ENCODE measurements at places on chromosomes 13 and 19.

DNA sequence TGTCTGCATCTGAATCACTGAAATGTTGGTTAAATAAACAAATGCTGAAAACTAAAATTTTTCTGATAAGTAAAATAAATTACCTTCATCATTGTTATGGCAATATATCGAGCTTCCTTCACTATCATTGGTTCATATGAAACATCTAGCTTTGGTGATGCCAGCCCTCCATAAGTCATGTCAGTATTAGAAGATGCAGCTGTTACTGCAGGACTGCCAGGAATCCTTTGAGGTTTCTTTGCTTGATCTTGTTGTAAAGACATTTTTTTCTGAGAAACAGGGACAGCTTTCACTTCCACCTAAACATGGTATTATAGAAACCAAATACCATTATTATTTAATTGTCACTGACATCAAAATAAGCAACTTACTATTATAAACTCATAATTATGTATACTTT lies 123.7 kb upstream of the FBXL3 start:
- DNase-seq: no peak

DNA sequence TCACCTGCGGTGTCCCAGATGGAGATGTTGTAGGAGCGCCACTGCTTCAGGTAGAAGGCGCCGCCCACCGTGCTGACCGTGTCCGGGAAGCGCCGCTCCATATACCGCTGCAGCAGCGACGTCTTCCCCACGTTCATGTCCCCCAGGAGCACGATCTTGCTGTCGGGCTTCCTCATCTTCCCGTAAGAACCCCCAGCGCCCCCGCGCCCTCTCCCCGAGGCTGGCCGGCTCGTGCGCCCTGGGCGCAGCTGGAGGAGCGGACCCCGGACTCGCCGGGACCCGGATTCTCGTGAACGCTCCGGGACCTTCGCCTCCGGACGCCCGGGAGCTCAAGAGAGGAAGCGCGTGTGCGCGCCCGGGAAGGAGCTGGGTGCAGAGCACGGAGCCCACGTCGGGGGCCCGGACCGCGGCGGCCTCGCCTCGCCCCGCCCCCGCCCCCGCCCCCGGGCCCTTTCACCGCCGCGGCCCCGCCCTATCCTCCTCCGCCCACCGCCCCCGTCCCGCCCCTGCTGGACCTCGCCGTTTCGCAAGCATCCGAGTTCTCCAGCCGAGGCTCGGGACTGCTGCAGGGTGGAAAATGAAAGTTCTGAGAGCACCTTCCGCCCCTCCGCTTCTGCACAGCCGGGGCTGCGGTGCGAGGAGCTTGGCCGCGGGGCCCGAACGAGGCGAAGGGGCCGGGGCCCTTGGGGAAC lies at the start of gene RAB20:
TSS of gene RAB20 (minus strand) at position 379 of the 692 bp plus-strand sequence. CDS start at position 176, 203 bp downstream.
- no peak for DNase-seq

GRCh38 chr13:108760129-108760528 lies 130.7 kb downstream of the MYO16 start:
- DNase-seq: no peak

DNA sequence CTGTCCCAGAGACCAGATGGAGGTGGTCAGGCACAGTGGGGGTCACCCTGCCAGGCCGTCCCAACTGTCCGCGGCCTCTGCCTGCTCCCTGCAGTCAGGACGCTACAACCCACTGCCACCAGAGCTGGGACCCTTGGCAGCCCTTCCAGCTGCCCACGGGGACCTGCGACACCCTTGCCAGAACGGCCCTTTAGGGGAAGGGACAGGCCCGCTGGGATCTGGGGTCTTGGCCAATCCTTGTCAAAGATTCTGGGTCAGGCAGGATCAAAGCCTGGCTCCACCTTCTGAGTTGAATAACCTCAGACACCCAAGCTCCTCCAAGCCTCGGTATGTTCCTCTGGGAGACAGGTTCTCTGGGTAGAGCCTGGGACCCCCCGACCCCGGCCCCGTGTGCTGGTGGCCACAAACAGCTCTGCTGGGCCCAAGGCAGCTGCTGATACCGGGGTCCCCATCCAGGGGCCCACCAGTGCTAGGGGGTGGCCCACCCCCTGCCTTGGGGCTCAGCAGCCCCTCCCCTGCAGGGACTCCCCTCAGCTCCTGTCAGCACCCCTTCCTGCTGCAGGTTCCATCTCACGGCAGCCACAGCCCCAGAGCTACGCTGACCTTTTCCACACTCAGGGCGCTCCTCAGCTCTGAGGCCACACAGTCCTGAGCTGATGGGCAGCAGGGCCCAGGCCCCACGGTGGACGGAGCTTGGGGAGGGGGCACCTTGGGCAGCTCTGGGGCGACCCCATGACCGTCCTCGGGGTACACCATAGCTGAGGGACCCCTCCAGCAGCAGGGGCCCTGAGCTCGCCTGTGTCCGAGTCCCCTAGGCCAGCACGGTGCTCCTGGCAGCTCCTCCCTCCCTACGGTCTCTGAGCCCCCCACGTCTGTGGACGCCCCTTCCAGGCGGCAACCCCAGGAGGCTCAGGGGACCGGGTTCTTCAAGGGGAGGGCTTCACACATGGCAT lies 18.4 kb downstream of the SBNO2 start:
- no peak for DNase-seq

DNA sequence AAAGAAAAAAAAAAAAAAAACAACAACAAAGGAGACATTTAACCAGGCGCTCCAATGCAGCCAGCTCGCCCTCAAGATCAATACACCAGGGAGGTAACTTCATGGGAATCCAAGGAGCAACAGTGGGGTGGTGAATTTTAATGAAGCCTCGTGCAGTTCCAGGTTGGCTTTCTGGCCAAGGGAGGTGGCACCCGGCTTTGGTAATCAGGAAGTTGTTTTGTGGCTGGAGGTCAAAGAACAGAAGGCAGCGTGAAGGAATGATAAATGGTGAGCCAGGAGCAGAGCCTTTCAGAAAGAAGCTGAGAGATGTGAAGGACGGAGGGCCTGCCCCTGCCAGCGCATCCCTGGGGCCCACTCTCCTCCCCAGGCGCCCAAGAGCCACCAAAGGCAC lies 188.2 kb upstream of the TSC22D1 start:
- DNase-seq: no peak

- DNase-seq: no peak
Observed at GRCh38 chr13:96003304-96003703, 49.9 kb downstream of the UGGT2 start.

- DNase-seq: no peak
Observed at GRCh38 chr13:19713186-19713965, 69.4 kb downstream of the PSPC1 start.

DNA sequence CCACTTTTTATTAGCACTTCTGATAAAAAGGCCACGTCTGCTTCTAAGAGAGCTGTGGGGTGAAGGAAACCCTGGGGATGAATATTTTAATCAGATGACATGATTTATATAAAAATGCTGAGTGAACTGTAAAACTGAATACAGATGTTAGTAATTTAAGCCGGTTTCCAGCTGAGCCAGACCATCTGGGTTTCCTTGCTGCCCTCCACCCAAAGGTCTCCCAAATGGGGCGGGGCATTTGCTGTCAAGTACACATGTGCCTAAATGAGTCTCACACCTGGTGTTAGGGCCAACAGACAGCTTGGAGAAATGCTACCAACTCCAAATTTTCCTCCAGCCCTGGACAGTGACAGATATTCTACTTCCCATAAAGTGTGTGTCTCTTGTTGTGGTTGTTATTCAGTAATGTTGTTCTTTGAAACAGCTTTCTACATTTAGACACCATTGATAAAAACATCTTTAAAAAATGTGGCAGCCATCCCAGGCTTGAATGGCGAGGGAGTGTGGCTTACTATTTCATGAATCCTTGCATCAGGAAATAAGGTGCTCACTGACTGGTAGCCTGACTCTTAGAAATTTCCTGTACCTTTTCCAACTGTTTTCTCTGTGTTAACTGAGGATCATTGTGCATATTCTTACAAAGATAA lies 350.4 kb downstream of the MTUS2 start:
- no peak for DNase-seq

DNA sequence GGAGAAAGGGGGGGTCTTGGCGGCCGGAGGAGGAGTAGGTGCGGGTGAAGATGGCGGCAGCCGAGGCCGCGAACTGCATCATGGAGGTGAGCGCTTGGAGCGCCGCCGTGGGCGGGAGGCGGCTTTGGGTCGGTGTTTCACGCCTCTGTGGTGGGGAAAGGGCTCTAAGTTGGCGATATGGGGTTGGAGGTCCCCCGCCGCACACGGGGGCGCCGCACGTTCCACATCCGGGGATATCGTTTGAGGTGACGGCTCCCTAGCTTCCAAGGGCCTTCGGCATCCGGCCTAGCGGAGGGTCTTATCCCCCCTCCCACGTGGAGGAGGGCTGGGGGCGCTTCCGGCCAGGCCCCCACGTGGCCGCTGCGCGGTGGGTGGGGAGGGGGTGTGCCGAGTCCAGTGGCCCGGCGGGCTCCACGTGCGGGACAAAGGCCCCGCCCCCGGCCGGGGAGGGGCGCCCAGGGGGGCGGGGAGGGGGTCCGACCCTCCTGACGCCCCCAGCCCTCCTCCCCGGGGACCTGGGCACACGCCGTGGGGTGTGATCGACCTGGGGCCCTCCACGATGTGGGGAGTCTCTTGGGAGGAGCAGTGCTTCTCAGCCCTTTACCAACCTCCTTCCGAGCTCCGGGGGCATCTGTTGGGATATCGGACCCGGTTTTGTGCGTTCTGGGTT lies at the start of gene PRMT1:
TSS of gene PRMT1 (plus strand) at position 41 of the 670 bp plus-strand sequence. CDS start at position 51, 10 bp downstream.
- DNase-seq: no peak

DNA sequence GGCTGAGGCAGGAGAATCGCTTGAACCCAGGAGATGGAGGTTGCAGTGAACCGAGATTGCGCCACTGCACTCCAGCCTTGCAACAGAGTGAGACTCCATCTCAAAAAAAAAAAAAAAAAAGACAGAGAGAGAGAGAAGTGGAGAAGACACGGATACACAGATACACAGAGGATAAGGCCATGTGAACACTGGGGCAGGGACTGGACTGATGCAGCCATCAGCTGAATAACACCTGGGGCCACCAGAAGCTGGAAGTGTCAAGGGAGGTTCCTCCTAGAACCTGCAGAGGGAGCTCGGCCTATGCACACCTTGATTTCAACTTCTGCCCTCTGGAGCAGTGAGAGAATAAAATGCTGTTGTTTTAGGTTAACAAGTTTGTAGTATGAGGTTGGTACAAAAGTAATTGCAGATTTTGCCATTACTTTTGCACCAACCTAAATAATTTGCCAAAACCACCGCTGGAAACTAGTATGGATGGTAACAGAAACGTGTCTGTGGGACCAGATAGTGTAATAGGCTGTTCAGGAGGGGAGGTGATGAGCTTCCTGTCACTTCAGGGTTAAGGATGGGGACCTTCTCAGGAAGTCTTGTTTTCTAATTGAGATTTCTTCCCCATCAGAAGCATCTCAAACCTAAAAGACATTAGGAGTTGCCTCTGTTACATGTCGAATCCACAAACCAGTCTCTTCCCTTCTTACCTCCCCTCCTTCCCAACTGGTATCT lies 36.4 kb upstream of the IGSF23 start:
- DNase-seq: no peak

DNA sequence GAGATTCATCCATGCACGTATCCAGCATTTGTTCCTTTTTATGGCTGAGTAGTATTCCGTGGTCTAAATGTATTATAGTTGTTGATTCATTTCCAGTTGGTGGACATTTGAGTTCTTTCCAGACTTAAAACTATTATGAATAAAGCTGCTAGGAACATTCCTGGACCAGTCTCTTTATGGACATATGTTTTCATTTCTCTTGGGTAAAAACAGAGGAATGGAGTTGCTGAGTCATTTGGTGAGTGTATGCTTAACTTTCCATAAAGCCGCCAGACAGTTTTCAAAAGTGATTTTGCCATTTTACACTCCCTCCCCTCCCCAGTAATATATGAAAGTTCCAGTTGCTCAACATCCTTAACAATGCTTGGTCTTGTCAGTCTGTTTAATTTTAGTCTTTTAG lies 116.4 kb downstream of the TSHZ3 start:
- no peak for DNase-seq

- DNase-seq: no peak
Observed at GRCh38 chr13:79352107-79352506, 53.9 kb downstream of the RBM26 start.

GRCh38 chr19:14381689-14382474 lies 638 bp downstream of the ADGRE5 start:
- DNase-seq: no peak

- DNase-seq: no peak
Observed at GRCh38 chr19:14118165-14119051, 846 bp upstream of the PRKACA start.

DNA sequence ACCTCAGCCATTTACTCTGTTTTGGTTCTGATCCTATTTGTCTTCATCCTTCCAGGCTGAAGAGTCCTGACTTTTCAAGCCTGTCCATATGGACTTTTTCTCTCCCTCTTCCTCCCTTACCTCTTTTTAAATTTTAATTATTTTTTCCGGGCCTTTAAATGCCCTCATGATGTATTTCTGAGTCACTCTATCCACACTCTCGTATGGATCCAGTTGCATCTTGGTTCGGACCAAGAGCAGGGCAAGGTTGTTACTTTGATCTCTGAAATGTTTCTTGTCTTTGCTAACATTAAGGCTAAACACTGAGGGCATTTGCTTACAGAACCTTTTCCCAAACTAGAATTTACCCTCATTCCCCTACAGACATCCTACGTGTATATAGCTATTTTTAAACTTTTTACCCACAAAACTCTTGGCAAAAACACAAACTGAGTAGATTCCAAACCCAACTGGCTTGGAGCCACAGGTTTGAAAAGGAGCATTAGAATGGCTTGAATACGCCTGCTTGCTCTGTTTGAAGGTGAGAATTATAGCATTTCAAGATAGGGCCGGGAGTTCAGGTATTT lies 47.4 kb upstream of the SERPINE3 start:
- DNase-seq: no peak

DNA sequence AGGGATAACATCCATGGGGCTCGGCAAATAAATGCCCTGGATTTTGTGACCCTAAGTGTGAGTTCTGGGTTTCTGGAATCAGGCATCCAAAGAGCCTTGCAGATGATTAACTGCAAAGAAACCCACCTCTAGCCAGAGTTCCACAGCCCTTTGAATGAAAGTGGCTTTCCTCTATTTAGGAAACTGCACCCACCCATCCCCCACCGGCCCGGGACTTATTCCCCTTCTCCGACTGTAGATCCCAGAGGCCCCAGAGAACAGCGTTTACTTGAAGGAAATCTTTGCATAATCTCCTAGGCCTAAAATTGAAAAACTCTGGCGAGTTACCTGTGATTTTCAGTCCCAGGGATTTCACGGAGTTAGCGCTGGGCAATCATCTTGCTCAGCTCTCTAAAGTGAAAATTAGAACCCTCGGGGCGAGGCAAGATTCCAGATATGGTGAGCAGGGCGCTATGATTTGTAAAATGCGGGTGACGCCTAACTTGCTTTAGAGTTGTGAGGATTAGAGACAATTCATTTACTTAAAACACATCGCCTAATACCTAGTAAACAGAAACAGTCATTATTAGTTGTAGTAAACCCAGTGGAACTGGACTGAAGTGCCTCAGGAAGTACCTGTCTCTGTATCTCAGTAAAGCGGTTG lies 9.4 kb downstream of the URAD start:
- DNase-seq: no peak

- no peak for DNase-seq
Observed at GRCh38 chr19:46610851-46611770, 10.0 kb downstream of the CALM3 start.

- no peak for DNase-seq
Observed at GRCh38 chr13:77698201-77699058, 943 bp downstream of the SLAIN1 start.

- no peak for DNase-seq
Observed at GRCh38 chr19:46861691-46862502, 1.1 kb downstream of the ARHGAP35 start.

GRCh38 chr19:4624733-4625362 lies 14.5 kb upstream of the TNFAIP8L1 start:
- DNase-seq: no peak

GRCh38 chr19:18718015-18718526 lies 34.6 kb downstream of the CRTC1 start:
- no peak for DNase-seq

Data from smooth muscle cell of the brain vasculature (primary cell).